ENCODE measurements at places on chromosomes 11 and 22. TPM values are rescaled to one million over a fixed set of nuclear protein-coding genes. Genes with fewer than 3 reads are reported as not detected.
A peak's percentile ranks its signal among the peaks of the same experiment; 100 is the strongest.

The RBM4B gene
- total RNA-seq, result 16.1 TPM

The MS4A5 gene
- total RNA-seq, result not detected

- DNase-seq, result peak; percentile 11
Observed at GRCh38 chr22:50399751-50400331, 56.7 kb downstream of the PPP6R2 start.

DNA sequence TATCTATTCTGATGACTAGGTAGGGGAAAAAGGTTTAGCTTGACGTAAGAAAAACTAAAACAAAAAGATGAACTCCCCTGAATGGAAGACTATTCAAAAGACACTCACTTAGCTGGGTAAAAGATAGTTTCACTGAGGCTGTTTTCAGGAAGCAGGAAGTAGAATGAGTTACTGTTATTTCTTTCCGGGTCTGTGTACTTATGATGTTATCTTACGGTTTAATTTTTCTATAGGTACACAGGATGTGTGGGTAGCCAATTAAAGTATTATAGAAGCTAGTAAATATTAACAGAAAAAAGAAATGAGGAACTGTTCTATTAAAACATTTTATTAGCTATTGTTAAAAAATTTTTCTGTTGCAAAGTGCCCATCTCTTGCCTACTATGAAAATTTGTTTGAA lies 45.8 kb upstream of the MMP7 start:
- no peak for DNase-seq

- no peak for DNase-seq
Observed at GRCh38 chr11:60703374-60703773, 4.0 kb downstream of the MS4A8 start.

GRCh38 chr11:15800111-15800800 lies 556.1 kb downstream of the SOX6 start:
- DNase-seq, result peak; percentile 78

GRCh38 chr22:46106279-46107022 lies 43.9 kb upstream of the PPARA start:
- DNase-seq, result no peak

GRCh38 chr22:20656902-20657836 lies 116.7 kb upstream of the SERPIND1 start:
- no peak for DNase-seq

DNA sequence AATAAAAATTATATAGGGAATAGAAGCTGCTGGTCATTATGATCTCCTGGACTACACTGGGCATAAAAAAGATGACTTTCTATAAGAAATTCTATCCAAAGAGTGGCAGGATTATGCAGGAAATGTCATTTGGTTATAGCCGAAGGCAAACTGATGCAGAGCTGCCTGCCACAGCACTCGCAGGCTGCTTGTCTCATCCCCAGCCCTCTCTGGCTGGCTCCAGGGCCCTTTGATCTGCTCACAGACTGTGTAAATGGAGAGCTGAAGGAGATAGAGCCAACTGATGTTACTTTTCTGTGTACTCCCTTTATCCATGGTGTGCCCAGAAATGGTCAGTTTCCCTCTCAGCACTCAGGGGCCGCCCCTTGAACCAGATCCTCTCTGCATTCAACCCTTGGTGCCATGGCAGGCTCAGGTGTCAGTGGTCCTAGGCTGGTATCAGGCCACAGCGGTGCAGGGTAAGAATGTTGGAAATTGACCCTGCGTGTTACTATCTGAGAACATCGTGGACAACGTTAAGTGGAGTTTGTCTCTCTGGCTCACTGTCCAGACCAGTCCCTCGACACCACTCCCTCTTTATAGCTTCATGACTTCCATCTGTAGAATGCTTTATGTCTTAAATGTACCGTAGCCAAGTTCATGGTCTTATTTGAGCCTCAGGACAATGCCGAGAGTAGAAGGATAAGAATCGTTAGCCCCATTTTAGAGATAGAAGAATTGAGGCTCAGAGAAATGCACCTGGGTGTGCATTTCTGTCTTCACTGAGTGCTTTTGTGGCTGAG lies 27.8 kb downstream of the TEAD1 start:
- no peak for DNase-seq

DNA sequence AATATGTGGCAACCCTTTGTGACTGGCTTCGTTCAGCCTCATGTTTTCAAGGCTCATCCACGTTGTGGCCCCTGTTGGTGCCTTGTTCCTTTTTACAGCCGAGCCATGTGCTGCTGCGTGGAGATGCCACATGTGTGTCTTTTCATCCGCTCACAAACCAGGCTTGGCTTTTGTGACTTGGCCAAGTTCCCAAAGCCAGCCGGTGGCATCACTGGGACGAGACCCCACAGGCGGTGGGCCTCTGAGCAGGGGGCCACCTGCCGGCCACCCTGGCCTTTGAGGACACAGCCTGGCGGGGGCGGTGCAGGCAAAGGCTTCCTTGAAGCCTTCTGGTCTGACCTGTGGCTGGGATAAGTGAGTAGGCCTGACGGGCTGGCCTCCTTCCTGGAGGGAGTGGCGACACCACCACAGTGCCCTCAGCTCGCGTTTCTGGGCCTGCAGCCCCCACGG lies 10.5 kb downstream of the GRK2 start:
- no peak for DNase-seq

GRCh38 chr11:68872216-68873003 lies 30.7 kb upstream of the CPT1A start:
- DNase-seq, result no peak

GRCh38 chr11:61170566-61170965 lies 9.3 kb upstream of the VPS37C start:
- DNase-seq, result no peak

DNA sequence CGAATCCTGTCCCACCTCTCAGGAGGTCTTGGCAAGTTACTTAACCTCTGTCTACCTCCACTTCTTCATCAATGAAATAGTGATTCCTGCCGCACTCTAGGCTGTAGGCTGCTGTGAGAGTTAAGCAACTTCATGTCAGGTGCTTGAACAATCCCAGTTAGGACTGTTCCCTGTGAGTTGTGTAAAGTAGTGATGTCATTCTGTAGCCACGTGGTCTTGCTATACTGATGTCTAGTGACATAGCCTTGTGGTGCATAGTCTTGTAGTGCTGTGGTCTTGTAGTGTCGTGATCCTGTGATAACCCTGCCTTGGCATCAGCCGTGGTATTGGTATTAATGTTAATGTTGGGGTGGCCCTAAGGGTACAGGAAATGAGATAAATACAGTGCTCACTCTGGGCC lies 30.3 kb upstream of the PRR5 start:
- peak; percentile 45 for DNase-seq

The TMPRSS4 gene
- 2.4 TPM for total RNA-seq

DNA sequence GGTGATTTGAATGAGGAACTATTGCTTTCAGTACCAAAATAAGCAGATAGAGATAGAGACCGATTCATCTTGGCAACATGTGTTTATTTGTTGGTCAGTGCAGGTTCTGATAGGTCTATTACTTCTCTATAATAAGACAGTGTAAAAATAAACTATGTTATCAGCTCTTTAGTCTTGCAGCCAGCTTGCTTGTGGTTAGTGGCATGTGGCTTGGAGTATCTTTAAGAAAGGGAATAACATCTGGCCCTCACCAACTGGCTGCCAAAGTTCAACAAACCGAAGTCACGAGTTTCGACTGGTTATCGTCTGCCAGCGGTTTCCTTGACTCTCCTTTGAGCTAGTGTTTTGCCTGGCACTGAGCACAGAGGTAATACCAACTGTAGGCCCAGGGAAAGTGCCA lies 71.8 kb downstream of the CTTN start:
- DNase-seq, result no peak

GRCh38 chr11:33531743-33532181 lies 168.9 kb downstream of the C11orf91 start:
- no peak for DNase-seq

The FGF4 gene
- total RNA-seq, result not detected

DNA sequence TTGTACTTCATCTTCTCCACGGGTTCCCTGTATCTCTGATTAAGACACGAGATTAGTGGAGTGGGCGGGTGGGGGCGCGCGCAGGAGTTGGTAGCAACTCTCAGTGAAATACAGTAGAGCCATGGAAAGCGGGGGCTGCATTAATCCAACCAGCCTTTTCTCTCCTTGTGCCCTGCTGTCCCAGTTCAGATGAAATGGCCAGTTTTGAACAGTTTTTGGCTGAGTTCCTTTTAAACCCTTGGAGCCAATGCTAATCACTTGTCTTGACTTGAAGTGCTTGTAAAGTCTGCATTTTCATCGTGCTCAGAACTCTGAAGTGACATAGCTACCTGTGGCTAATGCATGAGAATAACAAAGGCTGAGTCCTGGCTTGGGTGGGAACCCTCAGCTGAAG lies 734 bp upstream of the TMEM123 start:
- DNase-seq, result no peak

The RAC2 gene
- 3.5 TPM for total RNA-seq

DNA sequence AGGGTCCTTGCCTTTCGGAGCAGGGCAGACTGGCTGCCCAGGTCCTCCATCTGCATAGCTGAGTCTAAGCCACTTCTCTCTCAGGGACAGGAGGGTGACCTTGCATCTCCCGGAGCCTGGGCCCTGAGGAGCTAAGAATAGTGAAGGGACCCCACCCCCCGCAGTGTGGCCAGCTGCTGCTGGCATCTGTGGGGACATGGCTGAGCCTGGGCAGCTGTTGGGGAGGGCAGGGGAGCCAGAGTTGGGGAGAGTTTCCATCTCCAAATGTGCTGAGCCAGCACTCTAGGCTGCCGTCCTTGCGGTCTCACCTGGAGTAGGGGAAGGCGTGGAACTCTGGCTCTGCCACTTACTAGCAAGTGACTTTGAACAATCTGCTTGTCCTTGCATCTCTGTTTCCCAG lies 34.8 kb upstream of the SHISAL1 start:
- no peak for DNase-seq

DNA sequence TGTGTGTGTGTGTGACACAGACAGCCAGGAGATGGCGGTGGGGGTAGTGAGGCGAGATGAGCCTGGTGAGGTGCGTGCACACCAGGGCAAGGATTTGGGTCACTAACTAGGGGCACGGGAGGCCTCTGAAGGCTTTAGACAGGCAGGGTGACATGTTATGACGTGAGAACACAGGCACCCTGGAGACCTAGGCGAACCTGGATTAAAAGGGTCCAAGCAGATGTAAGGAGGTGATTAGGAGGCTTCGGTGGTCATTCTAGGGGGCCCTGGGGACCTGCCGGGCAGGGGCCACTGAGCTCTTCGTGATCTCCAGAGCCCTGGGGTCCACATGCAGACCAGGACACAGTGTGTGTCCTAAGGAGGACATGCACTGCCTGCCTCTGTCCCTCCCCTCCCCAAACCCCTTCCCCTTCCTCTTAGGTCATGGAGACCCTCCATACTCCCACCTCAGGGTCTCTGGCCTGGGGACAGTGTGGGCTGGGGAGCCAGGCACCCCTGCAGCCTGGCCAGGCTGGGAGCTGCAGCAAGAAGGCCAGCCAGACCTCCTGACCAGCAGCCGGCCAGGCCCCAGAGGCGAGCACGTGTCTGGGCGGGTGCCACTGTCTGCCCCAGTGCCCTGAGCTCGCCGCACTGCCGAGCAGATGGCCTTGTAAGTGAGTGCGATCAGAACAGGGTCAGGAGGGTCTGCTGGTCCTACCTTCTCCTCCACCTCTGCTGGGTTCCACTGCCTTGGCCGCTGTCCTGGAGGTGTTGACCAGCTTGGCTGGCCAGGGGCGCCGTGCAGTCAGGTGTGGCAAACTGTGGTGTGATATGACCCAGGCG lies 32.1 kb downstream of the IFT27 start:
- DNase-seq, result no peak

GRCh38 chr22:49236541-49237075 lies 591.1 kb downstream of the BRD1 start:
- DNase-seq, result no peak

The SOX10 gene
- total RNA-seq, result not detected

DNA sequence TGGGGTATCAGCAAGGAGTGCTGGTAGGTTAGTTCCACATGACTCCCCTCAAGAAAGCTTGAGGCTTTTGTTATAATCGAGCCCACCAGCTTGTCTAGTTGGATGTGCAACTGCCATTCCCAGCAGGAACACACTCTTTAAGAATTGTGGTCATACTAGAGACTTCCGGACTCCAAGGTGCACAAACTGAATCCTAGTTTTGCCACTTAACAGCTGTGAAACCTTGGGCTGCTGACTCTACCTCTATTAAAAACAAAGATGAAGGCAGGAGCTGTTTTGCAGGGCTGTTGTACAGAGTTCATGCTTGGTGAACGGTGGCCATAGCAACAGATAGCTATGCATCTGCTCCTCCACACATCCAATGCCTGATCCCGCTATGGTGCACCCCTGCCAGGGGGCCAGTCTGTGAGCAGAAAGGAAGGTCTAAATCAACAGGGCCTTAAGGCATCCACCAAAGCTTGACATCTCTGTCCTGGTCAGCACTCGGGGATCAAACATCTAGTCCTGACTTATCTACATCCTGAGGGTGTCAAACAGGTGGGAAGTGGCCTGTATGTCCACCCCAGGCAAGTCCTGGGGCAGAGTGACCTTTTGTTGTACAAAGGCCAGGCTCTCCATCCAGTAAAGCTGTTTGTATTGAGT lies 36.4 kb downstream of the DKK3 start:
- no peak for DNase-seq

- DNase-seq, result no peak
Observed at GRCh38 chr22:38106814-38107578, 3.5 kb downstream of the BAIAP2L2 start.

DNA sequence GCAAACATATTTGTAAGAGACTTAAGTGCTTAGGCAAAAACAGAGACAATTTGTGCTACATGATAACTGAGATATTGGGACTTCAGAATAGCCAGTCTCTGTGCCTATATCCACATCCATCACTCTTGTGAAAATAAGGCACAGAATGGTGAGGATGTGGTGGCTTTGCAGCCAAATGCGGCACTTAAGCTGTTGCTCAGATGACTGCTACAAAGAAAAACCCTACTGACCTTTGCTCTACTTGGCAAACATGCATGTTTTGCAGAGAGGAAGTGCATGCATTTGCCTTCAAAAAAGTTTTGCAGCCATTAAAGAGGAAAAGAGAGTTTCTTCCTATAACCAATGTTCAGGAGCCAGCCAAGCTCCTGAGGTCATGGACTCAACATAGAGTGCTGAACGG lies 675.0 kb upstream of the KIRREL3 start:
- DNase-seq, result peak; percentile 7

DNA sequence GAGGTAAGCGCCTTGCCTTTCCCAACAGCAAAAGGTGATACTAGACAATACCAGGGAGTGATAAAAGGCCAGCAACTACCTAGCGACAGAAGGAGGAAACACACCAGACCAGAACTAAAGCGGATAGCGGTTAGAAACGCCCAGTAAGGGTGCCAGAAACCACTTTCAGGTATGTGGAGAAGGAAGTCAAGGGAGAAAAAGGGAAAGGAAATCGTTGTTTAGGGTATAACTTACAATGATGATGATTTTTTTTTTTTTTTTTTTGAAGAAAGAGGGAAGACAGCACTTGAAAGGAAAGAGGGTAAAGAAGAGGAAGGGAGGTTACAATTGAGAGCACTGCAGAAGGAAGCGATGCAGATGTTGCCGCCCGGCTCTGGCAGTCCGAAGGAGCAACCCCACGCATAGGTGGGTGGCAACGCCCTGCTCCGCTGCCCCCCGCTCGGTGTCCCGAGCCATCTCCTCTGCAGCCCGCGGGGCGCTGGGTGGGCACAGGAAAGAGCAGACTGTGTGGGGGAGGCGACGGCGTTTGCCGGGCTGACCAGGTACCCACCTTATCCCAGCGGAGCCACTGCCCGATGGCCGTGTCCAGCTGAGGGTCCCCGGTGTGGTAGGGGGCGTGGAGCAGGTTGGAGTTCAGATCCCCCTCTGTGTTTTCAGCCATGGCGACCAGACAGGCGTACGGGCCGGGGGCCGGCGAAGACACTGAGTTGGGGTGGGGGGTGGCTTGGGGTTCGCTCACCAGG lies 561 bp downstream of the PGM2L1 start:
- DNase-seq, result peak; percentile 67

- DNase-seq, result no peak
Observed at GRCh38 chr11:70482529-70482917, 84.2 kb downstream of the CTTN start.

The CRYBB2 gene
- not detected for total RNA-seq
